Foreskin fibroblast (primary cell): ENCODE measurements at places on chromosomes 5 and 9.
A peak's percentile ranks its signal among the peaks of the same experiment; 100 is the strongest.

- DNase-seq = no peak
These were observed 43.4 kb upstream of the VCAN start for GRCh38 chr5:83428126-83428525.

DNA sequence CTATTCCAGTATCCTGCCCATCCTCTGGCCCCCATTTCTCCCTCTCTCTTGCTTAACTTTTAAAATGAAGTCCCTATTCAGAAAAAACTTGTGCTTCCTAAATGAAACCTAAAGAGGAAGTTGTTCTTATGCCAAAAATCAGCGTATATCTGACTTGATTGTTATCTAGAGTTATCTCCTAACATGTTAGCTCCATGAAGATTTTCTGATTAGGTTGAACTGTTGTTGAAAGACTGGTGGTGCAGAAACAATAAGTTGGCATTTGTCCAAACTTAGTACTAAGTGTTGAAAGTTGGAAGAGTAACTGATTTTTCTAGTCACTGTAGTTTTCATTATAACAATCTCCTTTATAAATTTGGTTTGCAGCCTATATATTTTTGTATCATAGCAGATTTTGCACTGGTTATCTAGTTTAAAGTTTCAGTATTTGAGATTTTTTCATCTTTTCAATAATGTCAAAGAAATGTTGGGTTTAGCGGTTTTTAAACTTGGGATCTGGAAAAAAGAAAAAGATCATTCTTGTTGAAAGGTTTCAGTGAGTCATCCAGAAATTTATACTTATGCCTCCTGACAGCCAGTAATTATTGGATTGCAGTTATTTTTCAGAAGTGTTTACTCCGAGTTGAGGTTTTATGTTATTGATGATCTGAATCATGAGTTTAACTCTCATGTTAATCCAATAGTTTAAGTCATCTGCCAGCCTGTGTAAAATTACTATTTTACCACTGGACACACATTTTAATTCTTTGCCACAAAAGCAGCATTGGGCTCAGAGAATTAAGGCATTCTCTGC is 60.6 kb downstream of the PAM start:
- no peak for DNase-seq

- no peak for DNase-seq
These were observed 547.1 kb downstream of the CDH12 start for GRCh38 chr5:22306011-22306410.

- no peak for DNase-seq
These were observed 188.3 kb downstream of the GNAQ start for GRCh38 chr9:77843076-77843870.

GRCh38 chr9:35771075-35771433 is 17.0 kb upstream of the MSMP start:
- no peak for DNase-seq

DNA sequence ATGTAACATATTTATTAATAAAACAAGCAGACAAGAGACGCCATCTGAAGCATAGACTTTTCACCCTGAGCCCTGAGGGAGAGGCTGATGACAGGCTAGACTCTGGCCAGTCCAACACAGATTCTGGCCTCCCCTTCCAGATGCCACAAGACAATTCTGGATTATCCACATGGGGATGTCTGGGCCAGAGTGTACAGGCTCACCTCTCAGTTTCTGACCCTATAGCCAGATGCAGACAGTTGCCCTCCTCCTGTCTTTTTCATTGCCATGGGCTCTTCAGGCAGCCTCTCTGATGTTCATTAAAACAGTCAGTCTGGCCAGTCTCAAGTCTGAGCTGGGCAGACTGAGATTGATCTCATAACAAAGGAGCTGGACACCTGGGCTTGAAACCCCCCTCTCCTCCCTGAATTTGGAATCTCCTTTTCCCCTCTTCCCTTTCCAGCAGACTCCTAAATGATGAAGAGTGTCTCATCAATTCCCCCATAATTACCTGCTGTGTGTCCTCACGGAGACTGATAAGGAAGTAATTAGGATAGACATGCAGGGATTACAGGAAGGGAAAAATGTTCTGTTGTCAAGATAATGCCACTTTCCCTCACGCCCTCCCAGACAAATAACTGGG is 89.6 kb downstream of the ASTN2 start:
- no peak for DNase-seq

DNA sequence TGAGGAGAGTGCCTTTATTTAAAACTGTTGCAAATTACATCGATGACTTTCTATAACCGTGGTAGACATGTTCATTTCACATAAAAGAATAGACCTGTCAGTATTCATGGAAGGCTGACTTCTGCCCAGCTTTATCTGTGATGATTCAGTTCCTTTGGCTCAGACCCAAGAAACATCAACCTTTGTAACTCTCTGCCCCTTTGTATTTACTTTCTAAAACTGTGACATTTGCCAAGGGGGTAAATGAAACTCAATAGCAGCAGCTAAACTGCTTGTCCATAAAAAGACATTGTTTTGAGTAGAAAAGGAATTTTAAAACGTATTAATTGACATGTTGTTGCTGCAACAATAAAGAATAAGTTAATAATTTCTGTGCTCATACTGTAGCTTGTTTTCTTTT is 137.8 kb upstream of the ANKH start:
- DNase-seq = peak; percentile 60

GRCh38 chr5:110058175-110058574 is 368.4 kb downstream of the MAN2A1 start:
- no peak for DNase-seq

DNA sequence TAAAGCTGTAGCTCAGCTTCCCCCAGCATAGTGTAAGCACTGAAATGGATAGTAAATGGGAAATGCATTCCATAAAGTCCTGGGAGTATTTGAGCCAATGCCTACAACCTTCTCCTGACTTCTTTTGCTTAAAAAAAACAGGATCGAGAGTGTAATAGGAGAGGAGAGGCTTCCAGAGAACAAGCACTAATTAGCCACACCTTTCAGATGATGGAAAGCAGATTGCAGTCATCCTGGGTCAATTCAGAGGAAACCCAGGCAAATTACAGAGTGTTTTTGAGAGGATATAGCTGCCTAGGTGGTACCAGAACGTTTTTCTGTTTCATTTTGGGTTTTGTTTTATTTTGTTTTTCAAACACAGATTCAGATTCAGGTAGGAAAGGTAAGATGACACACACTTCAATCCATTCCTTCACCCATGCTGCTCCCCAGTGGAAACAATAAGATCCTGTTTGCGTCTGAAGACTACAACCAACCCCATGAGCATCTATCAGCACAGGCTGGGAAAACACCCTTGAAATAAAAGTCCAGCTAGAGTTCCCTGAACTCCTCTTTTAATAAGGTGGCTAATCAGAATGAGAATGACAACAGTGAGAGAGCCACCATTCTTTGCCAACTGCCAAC is 95.6 kb downstream of the RFK start:
- peak; percentile 24 for DNase-seq
